Fibroblast of lung (primary cell): ENCODE measurements at places on chromosomes 12 and 14. TPM values are rescaled to one million over a fixed set of nuclear protein-coding genes. Genes with fewer than 3 reads are reported as not detected.

CCDC177 gene
- total RNA-seq, result not detected in 2 replicates

- peaks cover 4% of the 10 kb centered on the region for H3K4me1 ChIP-seq
- DNase-seq, result peak; percentile 28
- no peaks in the 10 kb centered on the region for H3K27me3 ChIP-seq
- H3K27ac ChIP-seq, result no peak within 1 kb of the TSS
- no peaks in the 10 kb centered on the region for H3K36me3 ChIP-seq
- no peak within 1 kb of the TSS for H3K4me3 ChIP-seq
Observed at GRCh38 chr12:51887476-51888315, at the start of gene ANKRD33. ANKRD33 (plus strand) TSS chr12:51888103; CDS start chr12:51888187, 84 bp downstream.

- no peak for DNase-seq
- H3K36me3 ChIP-seq, result no peaks in the 10 kb centered on the region
- peaks cover 19% of the 10 kb centered on the region for H3K27me3 ChIP-seq
- H3K4me1 ChIP-seq, result no peaks in the 10 kb centered on the region
- H3K4me3 ChIP-seq, result no peak overlapping the region
Observed at GRCh38 chr12:41189395-41190251, 1.5 kb downstream of the PDZRN4 start.

DNA sequence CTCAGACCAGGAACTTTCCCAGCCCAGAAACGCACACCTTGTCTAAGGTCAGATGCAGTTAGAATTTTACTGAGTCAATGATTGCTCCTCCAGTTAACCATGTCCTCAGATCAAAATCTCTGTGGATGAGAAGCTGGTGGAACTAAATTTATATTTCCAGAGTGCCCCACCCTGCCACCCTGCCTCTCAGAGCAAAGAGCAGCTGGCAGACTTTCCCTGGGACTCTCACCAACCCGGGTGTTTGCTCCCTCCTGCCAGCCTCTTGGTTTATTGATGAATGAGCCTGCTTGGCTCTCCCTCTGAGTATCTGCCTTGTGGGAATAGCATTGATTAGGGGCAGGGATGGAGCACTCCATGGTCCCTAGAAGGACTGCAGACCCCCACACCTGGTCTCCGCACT is 5.9 kb upstream of the KRT1 start:
- H3K27me3 ChIP-seq, result peaks cover 12% of the 10 kb centered on the region
- H3K36me3 ChIP-seq, result no peaks in the 10 kb centered on the region
- no peak overlapping the region for H3K27ac ChIP-seq
- no peak for DNase-seq
- H3K4me3 ChIP-seq, result no peak overlapping the region

DNA sequence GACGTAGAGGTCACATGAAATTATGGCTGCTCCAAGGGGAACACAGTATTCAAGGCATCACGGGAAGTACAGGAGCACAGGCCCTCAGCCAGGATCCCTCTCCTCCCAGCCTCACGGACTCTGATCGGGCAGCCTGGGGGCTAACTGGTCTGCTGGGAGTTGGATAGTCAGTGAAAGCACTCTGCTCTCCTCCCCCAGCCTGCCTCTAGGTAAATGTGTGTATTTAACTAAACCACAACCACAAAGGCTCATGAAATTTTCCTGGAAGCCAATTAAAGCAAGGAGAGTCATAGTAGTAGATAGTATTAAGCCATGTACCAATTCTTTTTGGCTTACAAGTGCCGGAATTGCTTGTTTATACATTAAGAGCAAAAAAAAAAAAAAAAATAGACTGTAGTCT is 254.3 kb downstream of the MSRB3 start:
- no peaks in the 10 kb centered on the region for H3K36me3 ChIP-seq
- DNase-seq, result peak; percentile 96

DNA sequence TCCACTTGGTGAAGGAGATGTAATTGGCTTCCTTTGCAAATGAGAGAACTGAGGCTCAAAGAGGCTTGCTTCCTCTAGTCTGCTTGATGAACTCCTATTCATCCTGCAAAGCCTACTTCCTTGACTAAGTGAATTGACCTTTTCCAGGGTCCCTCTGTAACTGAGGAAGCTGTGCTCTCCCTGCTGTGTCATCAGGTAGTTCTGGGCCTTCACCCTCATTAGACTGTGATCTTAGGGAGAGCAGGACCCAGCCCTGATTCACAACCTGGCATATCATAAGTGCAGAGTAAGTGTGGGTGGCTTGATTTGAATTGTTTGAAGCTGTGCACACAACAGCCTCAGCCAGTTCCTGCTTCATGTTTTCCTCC is 16.3 kb downstream of the ASB2 start:
- no peak overlapping the region for H3K4me3 ChIP-seq
- H3K36me3 ChIP-seq, result no peaks in the 10 kb centered on the region
- H3K27ac ChIP-seq, result no peak overlapping the region
- H3K4me1 ChIP-seq, result no peaks in the 10 kb centered on the region
- no peaks in the 10 kb centered on the region for H3K27me3 ChIP-seq
